Cardiac septum (tissue), 1 donor: ENCODE measurements at places on chromosomes 7 and 10.

GRCh38 chr7:18873734-18874336 lies 243.6 kb downstream of the TWIST1 start:
- DNase-seq = no peak

DNA sequence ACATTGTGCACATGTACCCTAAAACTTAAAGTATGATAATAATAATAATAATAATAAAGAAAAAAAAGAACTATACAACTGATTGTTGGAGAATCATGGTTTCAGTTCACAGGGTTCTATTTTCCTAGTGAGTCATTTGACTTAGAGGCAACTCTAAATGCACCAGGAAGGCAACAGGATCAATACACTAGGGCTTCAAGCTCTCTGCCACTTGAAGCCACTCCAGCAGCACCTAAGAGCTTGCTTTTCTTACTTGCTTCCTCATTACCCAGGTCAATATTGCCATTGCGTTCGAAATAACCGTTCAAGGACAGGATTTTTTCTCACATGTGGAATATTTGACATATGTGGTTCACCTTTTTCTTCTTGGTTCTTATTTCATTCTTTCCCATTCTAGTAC lies 189.7 kb downstream of the GRM3 start:
- DNase-seq = no peak

DNA sequence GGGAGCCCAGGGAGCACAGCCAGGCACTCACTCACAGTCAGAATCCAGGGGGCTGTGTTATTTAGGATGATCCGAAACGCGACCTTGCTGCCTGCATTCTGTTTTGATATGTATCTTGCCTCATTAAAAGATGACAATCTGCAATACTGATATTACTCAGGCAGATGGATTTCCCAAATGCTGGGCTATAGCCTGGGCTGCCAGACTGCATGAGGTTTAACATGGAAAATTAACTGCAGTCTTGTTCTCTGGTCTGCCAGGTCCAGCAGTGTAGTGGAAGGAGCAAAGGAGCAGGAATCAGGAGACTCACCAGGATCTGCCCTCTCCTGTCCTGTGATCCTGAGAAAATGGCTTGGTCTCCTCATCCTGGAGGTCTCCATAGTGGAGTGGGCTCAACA lies 258.1 kb downstream of the PAXIP1 start:
- DNase-seq = no peak

- no peak for DNase-seq
These were observed 21.4 kb upstream of the PARP12 start for GRCh38 chr7:140084142-140084655.

DNA sequence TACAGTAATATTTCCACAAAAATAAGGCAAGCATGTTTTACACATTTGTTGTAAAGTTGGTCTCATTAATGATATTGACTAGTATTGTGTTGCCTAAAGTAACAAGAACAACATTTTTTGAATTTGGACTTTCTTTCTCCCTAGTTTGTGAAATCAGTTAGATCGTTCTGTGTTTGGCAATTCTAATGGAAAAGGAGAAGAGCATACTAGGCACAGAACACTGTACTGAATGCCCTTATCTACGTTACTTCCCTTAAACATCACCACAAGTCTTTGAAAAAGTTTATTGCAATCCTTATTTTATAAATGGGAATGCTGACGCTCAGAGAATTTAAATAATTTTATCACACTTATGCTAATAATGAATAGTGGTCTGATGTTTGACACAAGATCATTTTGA lies 372.2 kb downstream of the EXOC4 start:
- DNase-seq = no peak

DNA sequence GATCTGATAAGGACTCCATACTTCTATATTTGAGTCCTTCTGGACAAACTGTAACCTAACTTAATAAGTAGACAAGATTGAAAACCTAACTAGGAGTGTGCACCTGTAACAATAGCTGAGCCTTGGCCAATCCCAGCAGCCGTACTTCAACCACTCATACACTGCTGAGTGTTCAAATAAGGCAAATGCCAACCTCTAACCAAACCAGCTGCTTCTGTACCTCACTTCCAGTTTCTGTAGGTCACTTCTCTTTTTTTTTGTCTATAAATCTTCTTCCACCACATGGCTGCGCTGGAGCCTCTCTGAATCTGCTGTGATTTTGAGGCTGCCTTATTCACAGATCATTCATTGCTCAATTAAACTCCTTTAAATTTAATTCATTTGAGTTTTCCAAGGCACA lies 753.2 kb downstream of the DNAJB9 start:
- no peak for DNase-seq

- DNase-seq = no peak
These were observed 40.1 kb downstream of the IQUB start for GRCh38 chr7:123494193-123494796.
